NCI-H2029 (cell line): ENCODE measurements at places on chromosomes 3 and 15.
A peak's percentile ranks its signal among the peaks of the same experiment; 100 is the strongest.

- peak; percentile 11 for DNase-seq
Observed at GRCh38 chr3:10447527-10448260, 57.7 kb downstream of the ATP2B2 start.

DNA sequence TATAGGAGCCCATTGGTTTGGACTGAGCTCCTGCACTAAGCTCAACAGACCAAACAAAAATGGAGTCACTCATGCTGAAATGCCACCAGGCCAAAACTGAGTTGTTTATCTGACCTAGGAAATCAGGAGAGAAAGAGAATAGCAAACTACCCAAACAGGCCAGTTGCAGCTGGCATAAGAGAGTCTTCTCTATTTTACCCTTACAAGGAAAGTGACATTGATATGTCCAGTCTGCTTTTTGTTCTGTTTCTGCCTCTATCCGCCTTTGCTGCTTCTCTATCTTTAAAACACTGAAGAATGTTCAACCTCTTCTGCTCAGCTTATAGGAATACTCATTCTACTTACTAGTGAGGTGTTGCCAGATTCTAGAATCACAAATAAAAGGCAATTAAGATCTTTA, 95.1 kb downstream of the ATP1B3 start:
- DNase-seq = no peak

DNA sequence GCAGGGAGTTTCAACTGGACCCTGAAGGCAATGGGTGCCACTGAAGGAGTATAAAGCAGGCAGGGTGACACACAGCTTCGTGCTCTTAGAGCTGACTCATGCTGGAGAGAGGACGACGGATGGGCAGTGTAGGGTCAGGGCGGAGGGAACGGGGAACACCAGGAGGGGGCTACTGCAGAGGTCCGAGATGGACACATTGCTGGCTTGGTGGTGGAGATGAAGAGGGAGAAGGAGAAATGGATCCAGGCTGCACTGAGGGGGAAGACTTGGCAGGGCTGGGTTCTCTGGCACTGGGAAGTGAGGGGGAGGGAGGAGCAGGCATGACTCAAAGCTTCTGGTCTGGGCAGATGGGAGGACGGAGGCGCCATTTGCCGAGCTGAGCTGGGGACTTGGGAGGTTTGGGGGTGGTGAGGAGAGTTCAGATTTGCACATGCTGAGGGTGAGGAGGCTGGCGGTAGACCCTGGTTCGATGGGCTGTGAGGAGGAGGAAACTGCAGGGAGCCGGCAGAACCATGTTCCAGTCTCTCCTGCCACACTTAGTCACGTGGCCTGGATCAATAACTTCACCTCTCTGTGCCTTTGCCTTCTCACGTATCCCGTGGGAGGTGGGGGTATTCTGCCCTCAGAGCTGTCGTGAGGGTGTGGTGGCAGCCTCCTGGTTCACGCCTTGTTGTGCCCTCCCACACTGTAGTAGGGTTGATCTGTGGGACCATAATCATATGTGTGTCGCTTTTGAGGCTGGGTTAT, 4.6 kb upstream of the KCTD6 start:
- no peak for DNase-seq

- DNase-seq = no peak
Observed at GRCh38 chr15:45134682-45135604, 5.1 kb downstream of the DUOX1 start.

- DNase-seq = no peak
Observed at GRCh38 chr3:45026038-45026437, at the start of gene CLEC3B. Gene CLEC3B, plus strand, starts transcription at chr3:45026303. Its CDS starts 60 bp downstream, at chr3:45026363.

- DNase-seq = peak; percentile 21
Observed at GRCh38 chr3:60226912-60227311, 1024.3 kb downstream of the FHIT start.

DNA sequence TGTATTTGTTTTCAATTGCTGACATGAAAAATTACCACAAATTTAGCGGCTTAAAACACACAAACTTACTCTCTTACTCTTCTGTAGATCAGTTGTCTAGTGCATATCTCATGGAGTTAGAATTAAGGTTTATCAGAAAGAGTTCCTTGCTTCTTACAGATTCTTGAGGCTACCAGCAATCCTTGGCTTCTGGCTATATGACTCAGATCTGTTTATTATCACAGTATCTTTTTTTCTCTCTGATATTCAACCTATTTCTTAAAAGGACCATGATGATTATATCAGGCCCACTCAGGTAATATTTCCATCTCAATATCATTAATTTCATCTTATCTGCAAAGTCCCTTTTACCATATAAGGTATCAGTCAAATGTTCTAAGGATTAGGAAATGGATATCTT, 263.5 kb upstream of the BCHE start:
- no peak for DNase-seq

DNA sequence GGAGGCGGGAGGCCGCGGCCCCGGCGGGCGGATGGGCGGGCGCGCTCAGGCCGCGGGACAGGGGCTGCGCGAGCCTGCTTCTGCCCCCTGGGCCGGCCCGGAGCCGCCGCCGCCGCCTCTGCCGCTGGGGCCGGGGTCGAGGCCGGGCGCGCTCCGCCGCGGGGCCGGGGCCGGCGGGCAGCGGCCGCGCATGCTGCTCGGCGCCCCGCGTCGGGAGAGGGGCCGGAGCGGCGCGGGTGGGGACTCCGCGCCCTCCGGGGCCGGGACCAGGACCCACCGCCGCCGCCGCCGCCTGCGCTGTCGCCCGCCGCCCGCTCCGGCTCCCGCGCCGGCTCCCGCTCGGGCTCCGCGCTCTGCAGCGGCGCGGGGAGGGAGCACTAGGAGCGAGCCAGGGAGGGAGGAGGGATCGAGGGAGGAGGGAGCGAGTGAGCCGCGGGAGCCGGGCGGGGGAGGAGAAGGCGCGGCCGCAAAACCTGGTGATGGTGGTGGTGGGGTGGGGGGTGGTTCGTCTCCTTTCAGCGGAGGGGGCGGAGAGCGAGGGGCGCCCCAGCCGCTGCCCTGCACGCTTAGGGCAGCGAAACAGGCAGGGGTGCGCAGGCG, at the start of gene LINGO1:
Gene LINGO1 (minus strand): TSS at position 379 of the 600 bp plus-strand sequence. CDS start 597 bp downstream, outside the sequence.
- DNase-seq = no peak

DNA sequence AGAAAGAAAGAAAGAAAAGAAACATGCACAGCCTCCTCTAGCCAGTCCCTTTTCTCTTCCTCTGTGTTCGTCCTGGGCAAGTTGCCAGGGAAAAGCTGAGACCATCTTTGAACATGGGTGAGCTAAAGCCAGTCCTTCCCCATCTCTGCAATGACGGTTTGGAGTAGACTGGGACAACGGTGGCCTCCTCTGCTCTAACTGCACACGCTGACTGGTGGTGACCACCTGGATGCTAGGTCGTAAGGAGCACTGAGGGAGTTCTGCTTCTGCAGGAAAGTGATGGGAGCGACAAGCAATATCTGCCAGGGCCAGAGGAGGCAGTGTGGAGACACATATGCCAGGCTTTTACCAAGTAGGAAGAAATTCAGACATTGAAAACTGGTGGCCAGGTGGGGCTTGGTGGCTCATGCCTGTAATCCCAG, 111.7 kb downstream of the NUP210 start:
- DNase-seq = peak; percentile 36

GRCh38 chr3:50616770-50617095, 218 bp upstream of the MAPKAPK3 start:
- DNase-seq = peak; percentile 53

GRCh38 chr3:185528532-185528931, 23.9 kb downstream of the LIPH start:
- no peak for DNase-seq

- DNase-seq = no peak
Observed at GRCh38 chr3:141485641-141486495, 959 bp upstream of the RASA2 start.

GRCh38 chr3:38479431-38480092, 16.6 kb upstream of the EXOG start:
- DNase-seq = peak; percentile 14

GRCh38 chr3:192168202-192168601, 559.1 kb downstream of the FGF12 start:
- no peak for DNase-seq

DNA sequence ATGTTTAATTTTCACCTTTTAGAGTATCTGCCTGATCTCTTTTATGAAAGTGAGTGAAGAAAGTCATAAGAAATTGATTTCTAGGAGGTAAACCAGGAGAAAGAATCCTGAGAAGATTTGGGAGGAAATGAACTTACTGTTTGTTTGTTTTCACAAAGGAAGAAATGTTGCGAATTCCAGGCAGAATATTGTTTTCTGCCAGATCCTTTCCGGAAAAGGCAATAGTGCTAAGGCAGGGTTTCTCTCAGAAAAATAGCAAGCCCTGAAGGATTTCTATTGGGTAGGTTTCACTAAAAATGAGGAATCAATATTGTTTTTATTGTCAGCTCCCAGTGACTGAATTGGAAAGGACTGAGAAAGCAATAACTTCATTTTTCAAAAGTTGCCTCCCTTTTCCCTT, 85.7 kb upstream of the TGFBR2 start:
- DNase-seq = no peak

GRCh38 chr3:181797431-181797830, 85.7 kb downstream of the SOX2 start:
- no peak for DNase-seq

GRCh38 chr3:60650171-60650570, 601.1 kb downstream of the FHIT start:
- no peak for DNase-seq

- no peak for DNase-seq
Observed at GRCh38 chr3:172700256-172700655, 10.6 kb downstream of the NCEH1 start.

- DNase-seq = no peak
Observed at GRCh38 chr15:64896371-64897069, 15.2 kb upstream of the ANKDD1A start.

GRCh38 chr3:55376753-55377347, 110.3 kb downstream of the WNT5A start:
- no peak for DNase-seq

- peak; percentile 33 for DNase-seq
Observed at GRCh38 chr15:28975766-28976179, 90.0 kb downstream of the APBA2 start.

GRCh38 chr3:66200147-66200546, 20.7 kb upstream of the SLC25A26 start:
- peak; percentile 13 for DNase-seq

DNA sequence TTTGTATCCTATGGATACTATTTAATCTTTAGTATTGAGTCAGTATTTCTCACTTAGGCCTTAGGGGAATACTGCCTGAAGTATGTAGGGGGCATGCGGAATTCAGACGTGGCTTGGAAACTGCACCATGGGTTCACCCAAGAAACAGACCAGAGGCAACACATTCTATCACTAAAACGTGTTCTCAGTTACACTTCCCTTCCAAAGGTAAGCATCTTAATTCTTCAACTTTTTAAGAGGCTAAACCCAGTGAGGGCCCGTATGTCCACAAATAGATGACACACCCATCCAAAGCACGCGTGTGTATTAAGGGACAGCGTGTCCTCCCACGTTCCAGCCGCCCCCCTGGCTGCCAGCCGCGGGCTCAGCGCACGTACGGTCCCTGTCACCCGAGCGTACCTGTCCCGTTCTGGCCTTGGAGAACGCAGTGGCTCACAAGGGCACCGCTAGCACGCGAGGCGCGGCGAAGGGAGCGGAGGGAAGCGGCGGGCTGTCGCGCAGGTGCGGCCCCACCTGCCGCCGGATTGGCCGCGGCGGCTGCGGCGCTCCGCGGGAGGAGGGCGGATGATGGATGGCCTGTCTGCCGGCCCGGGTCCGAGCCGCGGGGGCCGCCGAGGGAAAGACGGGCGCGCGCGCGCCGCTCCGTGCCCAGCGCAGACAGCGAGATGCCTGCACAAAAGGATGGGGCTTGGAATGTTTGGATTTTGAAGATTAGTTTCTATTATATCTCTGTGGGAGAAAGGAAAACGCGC, 1003.9 kb upstream of the NR2F2 start:
- peak; percentile 17 for DNase-seq

DNA sequence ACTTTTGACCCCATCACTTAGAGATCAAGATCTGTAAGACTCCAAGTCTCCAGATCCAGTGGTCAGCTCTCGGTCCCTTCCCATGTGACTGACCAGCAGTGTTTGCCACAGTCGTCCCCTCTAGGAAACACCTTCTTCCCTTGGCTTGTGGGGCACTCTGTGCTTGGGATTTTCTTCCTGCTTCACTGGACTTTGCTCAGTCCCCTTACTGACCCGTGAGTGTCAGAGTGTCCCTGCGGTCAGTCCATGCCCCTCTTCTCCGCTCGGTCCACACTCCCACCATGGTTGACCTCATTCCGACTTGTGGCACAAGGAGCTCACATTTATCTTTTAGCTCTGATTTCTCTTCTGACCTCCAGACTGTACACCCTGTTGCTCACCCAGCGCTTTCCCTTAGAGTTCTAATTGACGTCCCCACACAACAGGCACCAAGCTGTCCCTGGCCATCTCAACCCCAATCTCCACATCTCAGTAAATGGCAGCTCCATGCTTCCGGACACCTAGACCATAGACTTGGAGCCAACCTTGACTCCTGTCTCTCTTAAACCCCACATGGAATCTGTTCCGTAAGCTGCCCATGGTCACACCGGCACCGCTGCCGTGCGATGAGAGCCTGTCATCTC, 67.9 kb downstream of the APBA2 start:
- no peak for DNase-seq

DNA sequence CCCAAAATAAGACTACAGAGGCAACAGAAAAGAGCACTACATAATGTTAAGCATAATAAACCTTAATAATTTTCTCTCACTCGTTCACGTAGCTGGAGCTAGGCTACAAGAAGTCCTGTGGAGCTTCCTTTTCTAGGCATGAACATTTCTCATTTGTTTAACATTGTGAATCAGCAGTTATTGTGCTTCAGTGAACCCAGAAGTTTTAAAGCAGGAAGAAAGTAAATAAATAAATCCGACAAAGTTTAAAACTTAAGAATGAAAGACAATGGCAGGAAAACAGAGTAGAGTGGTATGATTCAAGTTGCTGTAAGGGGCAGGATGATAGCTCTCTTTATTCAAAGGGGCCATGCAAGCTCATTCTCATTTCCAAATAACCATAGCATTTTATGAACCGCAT, 191.8 kb downstream of the LSAMP start:
- no peak for DNase-seq

GRCh38 chr3:184647405-184647936, 64.4 kb downstream of the MAGEF1 start:
- DNase-seq = no peak

DNA sequence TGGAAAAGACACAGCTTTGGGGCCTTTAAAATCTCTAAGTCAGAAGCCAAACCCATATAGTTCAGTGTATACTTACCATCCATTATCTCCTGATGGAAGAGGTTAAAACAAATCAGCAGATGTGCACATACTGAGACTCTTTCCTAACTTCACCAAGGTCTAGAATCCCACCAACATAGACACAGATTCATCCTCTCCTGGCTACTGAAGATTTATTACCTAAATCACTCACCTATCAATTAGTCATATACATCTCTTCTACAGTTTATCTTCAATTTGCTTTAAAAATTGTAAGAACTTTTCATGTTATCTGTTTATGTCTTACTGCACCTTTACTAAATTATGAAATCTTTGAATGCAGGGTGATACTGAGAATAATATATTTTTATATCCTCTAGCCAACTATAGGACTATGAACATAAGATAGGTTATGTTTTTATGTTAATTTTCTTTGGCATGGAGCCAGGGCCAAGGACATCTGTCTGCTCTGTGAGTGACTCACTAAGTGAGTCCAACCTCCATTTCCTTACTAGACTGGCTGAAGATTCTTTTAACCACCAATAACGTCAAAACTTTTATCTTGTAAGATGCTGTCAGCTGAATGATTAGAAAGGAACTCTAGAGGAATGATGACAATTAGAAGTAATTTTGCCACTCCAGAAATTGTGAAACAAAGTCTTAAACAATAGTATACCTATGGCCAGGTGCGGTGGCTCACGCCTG, 397.6 kb downstream of the FOXP1 start:
- DNase-seq = no peak
